Mucosa of descending colon (tissue), 3 donors: ENCODE measurements at places on chromosomes 7 and 10.

- peak; percentile 9 for DNase-seq
Measured at GRCh38 chr7:134992626-134993179, 6.4 kb downstream of the AGBL3 start.

- DNase-seq = no peak
Measured at GRCh38 chr7:127708788-127709187, 56.8 kb downstream of the SND1 start.

GRCh38 chr7:125136755-125137532 lies 207.3 kb upstream of the POT1 start:
- no peak for DNase-seq

- DNase-seq = no peak
Measured at GRCh38 chr7:122515404-122515803, 183.5 kb downstream of the RNF133 start.

DNA sequence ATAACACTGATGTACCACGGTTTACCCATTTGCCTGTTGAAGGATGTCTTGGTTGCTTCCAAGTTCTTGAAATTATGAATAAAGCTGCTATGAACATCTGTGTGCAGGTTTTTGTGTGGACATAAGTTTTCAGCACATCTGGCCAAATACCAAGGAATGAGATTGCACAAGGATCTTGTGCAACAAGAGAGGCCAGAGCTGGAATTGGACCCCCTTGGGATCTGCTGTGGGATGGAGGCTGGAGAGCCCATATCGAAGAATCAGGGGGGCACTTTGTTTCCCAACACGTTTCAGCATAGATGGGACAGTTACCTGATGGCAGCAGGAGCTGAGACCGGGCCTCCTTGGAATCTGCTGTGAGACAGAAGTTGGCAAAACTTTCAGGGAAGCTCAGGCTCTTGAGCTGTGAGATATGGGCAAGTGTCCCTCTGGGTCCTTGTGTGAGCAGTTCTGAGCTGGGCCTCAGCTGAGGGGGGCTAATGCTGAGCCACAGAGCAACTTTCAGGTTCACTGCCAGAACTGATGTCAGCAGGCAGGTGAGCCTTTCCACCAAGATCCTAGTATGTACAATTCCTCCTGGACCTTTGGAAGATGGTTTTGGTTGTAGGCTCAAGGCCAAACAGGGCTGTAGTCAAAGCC lies 115.2 kb upstream of the RAB18 start:
- DNase-seq = no peak

GRCh38 chr7:988963-989529 lies 6.1 kb downstream of the CYP2W1 start:
- no peak for DNase-seq

- DNase-seq = no peak
Measured at GRCh38 chr7:129247087-129247486, 22.3 kb downstream of the AHCYL2 start.

DNA sequence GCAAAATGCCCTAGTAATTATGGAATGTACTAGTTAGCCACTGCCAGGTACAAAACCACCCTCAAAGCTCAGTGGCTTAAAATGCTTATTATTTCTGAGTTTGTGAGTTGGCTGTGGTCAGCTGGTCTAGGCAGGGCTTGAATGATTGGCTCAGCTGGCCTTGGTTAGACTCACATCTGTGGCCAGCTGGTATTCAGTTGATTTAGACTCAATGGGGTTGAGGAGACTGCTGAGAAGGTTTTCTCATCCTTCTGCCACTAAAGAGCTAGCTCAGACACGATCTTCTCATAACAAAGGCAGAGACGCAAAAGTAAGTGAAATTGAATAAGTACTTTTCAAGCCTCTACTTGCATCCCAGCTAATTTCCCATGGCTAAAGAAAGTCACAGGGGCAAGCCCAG lies 57.1 kb upstream of the CYP2C18 start:
- no peak for DNase-seq

DNA sequence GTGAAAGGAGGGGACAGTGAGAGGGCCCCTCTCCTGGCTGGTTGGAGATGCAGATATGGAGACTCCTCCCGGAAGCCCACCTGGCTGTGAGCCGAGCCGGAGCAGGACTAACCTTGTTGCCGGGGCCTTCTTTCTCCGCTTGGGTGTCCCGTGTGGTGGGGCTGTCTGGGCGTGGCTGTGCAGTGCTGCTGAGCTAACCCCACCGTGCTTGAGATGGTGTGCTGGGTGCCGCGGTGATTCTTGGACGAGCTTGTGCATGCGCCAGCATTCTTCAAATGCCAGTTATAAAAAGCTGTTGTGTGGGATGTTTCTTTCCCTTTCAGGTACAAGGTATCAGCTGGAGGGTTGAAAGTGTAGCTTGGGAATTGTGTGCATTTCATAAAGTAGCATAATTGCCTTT lies 48.8 kb downstream of the DAGLB start:
- no peak for DNase-seq

GRCh38 chr7:135708041-135708440 lies 19.9 kb downstream of the SLC13A4 start:
- DNase-seq = no peak

DNA sequence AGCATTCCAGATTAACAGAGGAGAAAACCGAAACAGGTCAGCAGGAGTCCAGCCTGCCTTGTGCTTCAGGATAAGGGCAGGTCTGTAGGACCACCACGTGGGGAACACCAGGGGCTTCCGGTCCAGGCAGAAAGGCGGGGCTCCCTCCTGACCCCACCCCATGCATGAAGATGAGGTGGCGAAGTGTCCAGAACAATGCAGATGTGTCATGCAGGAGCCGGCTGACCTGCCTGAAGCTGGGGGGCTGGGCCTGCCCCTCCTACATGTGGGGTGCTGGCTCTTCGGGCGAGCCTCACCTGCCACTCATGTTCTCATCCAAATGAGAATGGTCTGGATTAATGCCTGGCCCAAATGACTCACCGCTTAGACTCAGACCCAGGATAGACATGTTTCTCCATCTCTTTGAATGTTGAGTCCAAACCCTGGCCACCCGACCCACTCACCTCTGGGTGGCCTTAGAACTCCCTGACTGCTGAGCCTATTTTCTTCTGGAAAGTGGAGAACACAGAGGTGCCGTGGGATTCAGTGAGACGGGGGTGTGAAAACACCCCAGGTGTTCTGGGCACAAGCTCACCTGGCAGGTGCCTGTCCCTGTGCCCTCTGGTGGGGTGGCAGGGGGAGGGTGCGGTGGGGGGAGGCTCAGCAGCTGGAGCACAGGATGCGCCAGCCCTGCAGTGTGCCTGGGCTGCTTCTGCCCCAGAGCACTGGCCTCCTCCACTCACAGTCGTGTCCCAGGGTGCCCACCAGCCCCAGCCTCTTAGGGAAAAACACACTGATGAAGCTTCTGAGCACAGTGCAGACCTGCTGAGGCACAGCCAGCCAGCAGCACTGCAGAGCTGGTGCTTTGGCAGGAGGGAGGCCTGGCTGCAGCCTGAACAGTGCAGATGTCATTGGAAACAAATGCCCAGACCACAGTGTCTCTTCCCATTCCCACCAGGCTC lies 55.2 kb upstream of the GDF10 start:
- no peak for DNase-seq

GRCh38 chr7:33463131-33463530 lies 333.8 kb downstream of the BBS9 start:
- no peak for DNase-seq

- DNase-seq = no peak
Measured at GRCh38 chr7:3778345-3778744, 477.3 kb downstream of the SDK1 start.

GRCh38 chr10:52952391-52953055 lies 179.9 kb upstream of the MBL2 start:
- DNase-seq = no peak

- DNase-seq = peak; percentile 30
Measured at GRCh38 chr10:25175527-25176420, 973 bp downstream of the GPR158 start.

DNA sequence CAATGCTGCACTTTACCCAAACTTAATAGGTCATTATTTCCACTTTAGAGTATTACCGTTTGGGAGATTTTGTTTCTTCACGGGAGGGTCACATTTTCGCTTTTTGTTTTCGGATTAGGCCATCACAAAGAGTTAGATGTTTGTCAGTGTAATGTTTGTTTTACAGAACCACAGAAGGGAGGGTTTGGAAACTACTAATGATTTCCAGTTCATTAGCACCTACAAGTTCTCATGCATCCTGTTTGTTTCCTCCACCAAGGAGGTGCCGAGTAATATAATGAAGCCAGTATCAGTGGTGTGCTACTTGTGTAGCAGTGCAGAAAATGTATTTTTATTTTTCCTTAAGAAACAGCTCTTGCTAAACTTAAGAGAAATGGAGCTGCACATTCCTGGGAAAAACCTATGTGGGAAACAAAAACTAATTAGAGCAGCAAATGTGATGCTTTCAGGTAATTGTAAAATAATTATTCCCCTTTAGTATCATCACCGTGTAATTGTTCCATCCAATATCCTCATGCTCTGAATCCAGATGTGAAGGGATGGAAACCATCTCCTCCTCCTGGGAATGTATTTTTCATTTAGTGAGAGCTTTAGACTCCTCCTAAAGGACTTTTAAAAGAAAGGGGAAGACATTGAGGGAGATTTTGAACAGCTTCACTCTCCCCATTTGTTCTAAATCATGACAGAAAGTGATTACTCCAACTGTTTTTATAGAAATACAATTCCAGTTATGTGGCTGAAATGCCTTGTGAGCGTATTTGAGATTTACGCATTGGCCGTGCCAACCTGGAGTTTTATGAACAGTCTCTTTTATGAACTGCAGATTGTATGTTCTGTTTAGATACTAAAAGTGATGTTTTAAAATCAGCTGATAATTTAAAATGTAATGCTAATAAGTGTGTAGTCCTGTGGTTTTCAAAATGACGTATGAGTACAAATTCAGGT lies 5.6 kb downstream of the CELF2 start:
- no peak for DNase-seq

DNA sequence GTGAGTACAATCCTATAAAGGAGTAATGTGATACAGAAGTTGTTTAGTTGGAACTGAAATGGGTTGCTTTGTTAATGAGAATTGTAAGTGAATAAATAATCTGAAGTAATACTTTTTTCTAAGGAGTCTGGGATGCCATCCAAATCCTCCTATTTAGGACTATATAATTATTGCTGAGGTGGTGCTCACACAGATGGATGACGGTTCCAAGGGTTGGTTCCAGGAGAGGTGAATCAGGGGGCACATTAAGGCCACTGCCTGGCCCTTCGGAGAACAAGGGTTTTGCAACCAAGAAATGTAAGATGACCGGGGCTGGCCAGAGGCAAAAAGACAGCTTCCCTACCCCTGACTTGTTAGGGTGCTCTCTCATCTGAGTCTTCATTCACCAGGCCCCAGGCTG lies 352.7 kb downstream of the PHTF2 start:
- DNase-seq = no peak

DNA sequence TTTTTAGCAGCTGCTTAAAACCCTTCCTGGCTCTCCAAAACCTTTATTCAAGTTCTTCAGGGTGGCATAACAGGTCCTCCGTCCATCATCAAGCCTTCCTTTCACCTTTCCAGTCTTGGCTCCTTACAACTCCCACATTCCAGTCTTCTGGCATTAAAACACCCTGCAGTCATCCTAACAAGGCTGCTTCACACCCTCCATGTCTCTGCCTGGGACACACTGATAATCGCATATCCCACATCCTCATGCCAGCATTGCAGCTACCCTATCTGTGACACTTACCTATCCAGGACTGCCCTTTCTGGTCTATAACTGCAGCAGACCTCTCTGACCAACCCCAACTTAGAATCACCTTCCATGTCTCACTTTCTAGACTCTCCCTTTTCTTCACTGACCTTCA lies 2.6 kb upstream of the TLL2 start:
- DNase-seq = no peak

- no peak for DNase-seq
Measured at GRCh38 chr7:84638339-84638697, 443.7 kb upstream of the SEMA3A start.

DNA sequence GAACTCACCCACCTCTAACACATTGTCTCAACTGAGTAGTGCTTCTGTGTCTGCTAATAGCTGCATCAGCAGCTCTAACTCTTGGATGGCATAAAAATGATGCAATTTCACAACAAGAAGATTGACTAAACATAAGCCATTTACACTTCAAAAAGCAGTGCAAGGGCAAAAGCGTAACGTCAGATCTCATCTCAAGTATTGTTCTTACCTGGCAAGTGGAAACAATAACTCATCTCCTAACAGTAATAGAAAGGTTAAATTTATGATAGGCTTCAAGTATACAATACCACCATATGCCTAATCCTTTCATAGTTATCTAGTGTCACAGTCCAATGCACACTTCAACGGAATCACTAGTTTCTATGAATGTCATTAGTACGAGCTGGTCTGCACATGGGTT lies 14.8 kb downstream of the TPK1 start:
- no peak for DNase-seq

GRCh38 chr7:116239020-116239419 lies 28.7 kb downstream of the TES start:
- no peak for DNase-seq

DNA sequence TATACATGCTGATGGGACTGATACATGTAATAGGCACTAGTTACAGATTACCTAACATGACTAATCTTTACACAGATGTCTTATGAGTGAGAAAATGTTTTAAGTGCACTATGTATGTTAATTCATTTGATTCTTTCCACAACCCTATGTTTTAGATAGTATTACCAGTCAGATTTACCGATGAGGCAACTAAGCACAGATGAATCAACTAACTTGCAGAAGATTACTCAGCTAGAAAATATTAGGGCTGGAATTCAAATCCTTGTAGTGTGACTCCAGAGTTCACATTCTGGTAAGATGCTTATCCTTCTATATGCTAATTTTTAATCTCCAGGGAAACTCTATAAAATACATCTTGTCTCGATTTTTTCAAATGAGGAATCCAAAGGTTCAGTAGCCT lies 964.9 kb downstream of the REEP3 start:
- no peak for DNase-seq

- DNase-seq = peak; percentile 86
Measured at GRCh38 chr10:29119374-29119773, 169.5 kb upstream of the LYZL1 start.

GRCh38 chr10:49593998-49594397 lies 16.1 kb upstream of the SLC18A3 start:
- no peak for DNase-seq

GRCh38 chr10:10609379-10609955 lies 408.2 kb upstream of the CELF2 start:
- DNase-seq = no peak

DNA sequence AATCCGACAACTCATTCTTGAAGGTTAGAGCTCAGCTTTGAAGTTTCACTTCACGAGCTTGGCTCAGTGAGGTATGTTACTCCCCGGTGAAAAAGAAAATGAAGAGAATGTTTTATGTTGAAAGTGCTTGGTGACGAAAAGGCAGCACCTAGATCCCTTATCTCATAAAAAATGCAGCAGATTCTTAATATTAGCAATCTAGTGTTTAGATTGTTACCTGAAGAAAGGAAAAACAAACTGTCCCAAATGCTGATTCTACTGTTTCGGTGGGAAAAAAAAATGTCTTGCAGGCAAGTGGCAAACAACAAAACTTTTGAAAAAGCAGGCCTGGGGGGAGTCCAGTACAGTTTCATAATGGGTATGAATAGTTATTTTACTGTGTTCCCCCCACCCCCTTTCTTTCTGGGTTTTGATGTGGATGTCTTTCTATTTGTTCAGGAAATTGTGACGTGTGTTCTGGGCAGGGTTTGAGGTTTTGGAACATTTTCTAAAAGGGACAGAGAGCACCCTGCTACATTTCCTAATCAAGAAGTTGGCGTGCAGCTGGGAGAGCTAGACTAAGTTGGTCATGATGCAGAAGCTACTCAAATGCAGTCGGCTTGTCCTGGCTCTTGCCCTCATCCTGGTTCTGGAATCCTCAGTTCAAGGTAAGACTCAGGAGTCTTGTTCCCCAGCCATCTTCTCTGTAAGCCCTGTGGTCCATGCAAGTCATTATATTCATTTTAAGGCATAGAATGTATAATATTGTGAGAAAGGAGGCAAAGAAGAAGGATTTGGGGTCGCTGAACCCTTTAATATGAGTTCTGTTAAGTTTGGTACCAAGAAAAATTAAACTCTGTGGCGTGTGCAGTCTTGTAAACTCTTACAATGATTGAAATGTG lies at the start of gene SRGN:
Gene SRGN (plus strand): TSS at position 514 of the 881 bp plus-strand sequence. CDS start 55 bp downstream, at position 569.
- no peak for DNase-seq
